Kidney glomerular epithelial cell (primary cell): ENCODE measurements at places on chromosomes 13 and 19.

GRCh38 chr13:34044041-34044440 is 226.1 kb downstream of the RFC3 start:
- no peak for DNase-seq

DNA sequence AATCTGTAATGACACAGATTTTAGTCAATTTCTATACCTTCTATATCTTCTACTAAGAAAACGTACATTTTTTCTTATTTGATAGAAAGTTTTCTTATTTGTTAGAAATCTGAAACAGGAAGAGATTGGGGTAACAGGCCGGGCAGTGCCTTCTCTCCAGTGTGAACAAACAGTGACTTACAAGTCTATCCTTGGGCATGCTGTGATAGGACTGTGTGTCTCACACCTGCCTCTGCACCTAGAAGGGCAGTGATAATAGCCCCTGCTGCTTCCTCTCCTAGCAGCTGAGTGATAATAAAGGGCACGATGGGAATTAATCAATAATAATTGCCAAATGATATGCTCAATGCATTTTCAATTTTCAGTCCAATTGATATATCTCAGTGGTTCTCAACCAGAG is 1.4 kb downstream of the TMEM272 start:
- DNase-seq = no peak

GRCh38 chr19:33332248-33332647 is 29.9 kb upstream of the CEBPA start:
- DNase-seq = no peak

DNA sequence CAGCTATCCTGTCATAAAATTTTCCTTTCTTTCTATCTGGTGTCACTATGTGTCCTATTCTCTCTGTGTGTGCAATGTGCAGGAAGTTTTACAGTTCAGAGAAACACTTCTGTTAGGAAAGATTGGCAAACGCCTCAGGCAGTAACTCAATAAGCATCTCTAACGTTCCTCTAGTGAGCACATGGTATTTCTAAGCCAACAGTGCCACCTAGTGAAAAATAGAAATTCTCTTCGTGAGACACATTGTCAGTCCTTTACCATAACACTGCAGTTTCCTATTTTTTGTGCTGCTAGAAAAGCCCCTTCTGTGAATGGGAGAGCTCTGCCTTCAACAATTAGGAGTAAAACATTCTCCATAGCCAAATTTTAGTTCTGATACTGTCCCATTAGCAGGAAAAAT is 50.7 kb downstream of the ZNF723 start:
- peak; percentile 0 for DNase-seq

DNA sequence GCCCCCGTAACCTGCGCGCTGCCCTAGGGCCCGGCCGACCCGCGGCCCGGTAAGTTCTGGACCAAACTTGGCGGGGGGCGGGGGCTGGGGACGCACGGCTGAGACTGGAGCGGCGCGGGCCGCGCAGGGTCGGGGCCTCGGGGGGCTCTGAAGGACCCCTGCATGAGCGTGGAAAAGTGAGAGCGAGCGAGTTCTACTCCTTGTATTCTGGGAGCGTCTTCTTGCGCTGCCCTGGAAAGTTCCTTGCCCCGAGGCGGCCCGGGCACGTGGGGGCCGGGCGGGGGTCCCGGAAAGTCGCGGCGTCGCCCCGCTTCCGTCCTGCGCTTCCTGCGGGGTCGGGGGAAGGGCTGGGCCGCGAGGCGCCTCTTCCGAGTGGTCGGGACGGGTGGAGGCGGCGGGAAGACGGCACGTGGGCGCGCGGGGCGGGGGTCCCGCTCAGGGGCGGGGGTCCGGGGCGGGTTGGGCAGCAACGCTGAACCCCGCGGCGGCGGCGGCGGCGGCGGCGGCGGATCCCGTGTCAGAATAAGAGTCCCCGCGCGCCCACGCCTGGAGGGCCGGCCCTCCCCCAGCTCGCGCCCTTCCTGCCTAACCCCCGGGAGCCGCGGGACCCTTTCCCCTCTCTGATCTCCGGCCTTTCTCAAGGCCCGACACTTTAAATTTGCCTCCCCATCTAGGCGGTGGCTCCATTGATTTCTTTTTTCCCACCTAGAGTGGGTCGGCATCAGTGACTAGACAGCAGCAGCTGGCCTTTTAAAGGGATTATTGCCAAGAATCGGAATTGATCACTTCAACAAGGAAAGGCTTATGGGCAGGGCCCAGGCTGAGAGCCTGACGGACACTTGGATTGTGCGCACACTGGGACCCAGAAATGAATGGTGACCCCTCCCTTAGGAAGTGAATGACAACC is 749 bp downstream of the GATAD2A start:
- no peak for DNase-seq

- no peak for DNase-seq
These were observed 91.3 kb upstream of the C1QTNF9B start for GRCh38 chr13:23988546-23989122.
